ENCODE measurements at places on chromosomes 1 and 21.

GRCh38 chr1:7885513-7886404 is 32.9 kb upstream of the UTS2 start:
- no peak for DNase-seq

DNA sequence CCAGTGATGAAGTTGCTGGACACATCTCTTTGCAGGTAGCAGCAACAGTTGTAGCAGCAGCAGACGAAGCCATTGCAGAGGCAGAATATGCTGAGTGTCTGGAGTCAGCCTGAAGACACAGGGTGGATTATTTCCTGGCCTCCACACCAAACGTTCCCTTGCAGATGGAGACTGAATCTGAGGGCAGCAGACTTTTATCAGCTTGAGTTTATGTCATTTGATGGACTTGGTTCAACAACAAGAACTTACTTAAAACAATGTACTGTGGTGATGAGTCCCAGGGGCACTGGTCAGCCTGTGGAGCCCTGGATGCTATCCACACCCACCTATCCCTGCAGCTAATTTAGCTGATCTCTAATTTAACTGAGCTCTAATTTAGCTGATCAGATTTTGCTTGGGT is 17.1 kb upstream of the MPZL1 start:
- DNase-seq = no peak

DNA sequence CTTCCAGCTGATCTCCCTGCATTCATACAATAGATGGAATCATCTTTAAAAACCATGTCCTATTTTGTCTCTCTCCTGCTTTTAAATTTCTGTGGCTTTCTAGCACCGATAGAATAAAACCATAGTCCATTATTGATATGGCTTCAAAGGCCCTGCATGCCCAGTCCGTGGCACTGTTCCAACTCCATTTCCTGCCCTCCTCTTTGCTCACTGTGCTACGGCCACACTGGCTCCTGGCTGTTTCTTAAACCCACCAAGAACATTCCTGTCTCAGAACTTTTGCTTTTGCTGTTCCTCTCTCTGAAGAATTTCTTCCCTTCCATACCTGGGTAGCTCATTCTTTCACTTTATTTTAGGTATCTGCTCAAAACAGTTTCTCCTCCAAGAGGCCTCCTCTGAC is 7.2 kb downstream of the SLAMF1 start:
- DNase-seq = peak; percentile 40

- DNase-seq = no peak
Observed at GRCh38 chr1:58842941-58843340, 59.1 kb upstream of the JUN start.

DNA sequence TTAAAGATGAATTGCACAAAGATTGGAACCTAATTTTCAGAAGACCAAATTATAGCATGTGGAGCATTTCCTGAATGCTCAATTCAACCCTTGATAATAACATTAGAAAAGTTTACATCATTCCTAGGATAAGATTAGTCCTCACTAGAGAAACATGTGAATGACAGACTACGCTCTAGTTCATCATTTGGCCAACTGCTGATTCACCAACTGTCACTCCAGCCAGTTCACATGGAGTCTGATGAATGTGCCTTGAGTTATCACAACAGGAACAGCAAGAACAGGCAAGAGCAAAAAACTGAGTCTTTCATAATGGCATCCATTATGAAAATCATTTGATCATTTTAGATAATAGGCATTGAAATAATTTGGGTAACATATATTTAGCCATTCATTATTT is 415.9 kb downstream of the PTPRC start:
- DNase-seq = no peak

DNA sequence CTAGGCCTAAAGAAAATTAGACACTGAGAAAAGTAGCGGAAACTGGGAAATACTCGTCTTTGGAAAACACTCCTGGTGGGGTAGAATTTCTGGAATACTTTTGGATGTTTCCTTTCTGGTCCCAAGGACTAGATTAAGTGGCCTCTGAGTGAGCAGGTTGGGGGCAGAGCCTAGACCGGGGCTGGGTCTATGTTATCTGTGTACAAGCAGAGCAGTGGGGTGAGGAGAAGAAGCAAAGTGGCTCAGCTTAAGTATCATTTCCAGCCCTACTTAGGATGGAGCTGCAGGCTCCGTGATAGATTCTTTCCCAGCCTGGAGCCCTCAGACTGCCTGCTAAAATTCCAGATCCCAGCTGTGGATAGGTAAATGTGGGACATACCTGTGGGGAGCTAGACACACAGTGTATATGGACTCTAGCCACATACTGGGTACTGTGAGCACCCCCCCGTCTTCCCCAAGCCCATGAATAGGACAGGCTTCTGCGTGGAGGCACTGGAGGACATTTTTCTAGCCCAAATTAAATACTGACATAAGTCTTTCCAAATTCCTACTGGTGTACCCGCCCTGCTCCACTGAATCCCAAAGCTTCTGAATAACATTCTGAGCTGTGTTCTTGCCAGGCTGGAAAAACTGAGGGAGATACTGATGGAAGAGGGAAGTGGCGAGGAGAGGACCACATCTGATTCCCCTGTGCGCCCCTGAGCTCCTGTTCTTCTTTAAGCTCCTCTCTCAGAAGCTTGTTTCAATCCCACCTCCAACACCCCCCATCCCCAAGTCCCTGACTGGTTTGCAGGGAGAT is 6.8 kb downstream of the FMOD start:
- no peak for DNase-seq

- DNase-seq = no peak
Observed at GRCh38 chr1:243945727-243946126, 95.7 kb upstream of the AKT3 start.

DNA sequence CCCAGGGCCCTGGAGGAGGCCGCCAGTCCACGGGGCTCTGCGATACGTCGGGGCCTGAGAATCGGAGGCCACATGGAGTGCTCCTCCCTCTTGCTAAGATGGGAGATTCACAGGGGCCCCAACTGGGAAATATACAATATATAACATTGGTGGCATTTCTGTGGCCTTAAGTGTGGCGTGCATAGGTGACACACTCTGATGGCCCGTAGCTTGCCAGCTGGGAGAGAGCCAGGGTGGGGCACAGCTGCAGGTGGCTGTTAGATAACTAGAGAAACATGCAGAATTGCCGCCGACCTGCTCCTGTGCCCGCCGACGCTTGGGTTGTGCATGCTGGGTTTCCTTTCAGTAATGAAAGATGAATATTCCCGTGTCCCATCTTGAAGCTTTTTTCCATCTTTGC is 30.1 kb downstream of the UMODL1 start:
- no peak for DNase-seq

- peak; percentile 82 for DNase-seq
Observed at GRCh38 chr1:108117945-108118902, 81.9 kb downstream of the SLC25A24 start.

- DNase-seq = peak; percentile 70
Observed at GRCh38 chr1:50750021-50750619, 209.9 kb downstream of the FAF1 start.

- peak; percentile 2 for DNase-seq
Observed at GRCh38 chr1:5770981-5771765, 221.1 kb downstream of the NPHP4 start.

- no peak for DNase-seq
Observed at GRCh38 chr21:37742115-37742514, 174.1 kb downstream of the KCNJ6 start.

GRCh38 chr1:203201516-203202205 is 15.2 kb upstream of the CHI3L1 start:
- no peak for DNase-seq

DNA sequence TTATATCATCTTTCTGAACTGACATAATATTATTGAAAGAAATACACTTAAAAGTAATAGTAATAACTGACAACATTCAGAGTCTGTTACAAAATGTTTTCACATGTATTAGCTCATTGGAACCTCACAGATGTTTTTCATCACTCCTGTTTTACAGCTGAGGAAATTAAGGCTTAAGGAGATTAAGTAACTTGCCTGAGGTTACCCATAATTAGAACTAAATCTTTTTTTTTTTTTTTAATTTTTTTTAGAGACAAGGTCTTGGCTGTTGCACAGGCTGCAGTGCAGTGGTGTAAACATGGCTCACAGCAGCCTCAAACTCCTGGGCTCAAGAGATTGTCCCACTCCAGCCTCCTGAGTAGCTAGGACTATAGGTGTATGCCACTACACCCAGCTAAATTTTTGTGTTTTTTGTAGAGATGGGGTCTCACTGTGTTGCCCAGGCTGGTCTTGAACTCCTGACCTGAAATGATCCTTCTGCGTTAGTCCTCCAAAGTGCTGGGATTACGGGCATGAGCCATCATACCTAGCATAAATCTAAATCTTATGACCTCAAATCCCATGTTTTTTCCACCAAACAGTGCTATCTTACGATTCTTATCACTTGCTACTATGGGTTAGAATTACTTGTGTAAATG is 64.7 kb upstream of the MACF1 start:
- DNase-seq = no peak

- DNase-seq = no peak
Observed at GRCh38 chr1:99619583-99619982, 26.3 kb upstream of the PALMD start.

GRCh38 chr21:39852021-39852721 is 15.1 kb upstream of the PCP4 start:
- DNase-seq = no peak

DNA sequence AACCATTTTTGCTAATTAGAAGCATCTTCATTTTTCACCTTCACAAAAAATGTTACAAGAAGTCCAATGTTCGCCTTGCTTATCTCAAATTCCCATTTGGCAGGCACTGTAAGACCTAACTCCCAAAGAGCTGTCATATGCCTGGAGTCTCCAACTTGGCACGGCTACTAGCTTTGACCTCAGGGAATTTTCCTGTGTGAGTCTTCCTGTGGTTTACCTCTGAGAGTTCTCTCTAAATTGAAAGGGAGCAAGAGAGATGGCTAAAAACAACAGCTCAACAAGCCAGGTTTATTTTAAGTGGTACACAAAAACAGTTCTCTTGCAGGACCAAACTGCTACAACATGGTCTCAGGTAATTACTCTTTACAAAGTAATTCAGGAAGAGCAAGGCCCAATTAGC is 756.0 kb upstream of the ADGRL2 start:
- no peak for DNase-seq

DNA sequence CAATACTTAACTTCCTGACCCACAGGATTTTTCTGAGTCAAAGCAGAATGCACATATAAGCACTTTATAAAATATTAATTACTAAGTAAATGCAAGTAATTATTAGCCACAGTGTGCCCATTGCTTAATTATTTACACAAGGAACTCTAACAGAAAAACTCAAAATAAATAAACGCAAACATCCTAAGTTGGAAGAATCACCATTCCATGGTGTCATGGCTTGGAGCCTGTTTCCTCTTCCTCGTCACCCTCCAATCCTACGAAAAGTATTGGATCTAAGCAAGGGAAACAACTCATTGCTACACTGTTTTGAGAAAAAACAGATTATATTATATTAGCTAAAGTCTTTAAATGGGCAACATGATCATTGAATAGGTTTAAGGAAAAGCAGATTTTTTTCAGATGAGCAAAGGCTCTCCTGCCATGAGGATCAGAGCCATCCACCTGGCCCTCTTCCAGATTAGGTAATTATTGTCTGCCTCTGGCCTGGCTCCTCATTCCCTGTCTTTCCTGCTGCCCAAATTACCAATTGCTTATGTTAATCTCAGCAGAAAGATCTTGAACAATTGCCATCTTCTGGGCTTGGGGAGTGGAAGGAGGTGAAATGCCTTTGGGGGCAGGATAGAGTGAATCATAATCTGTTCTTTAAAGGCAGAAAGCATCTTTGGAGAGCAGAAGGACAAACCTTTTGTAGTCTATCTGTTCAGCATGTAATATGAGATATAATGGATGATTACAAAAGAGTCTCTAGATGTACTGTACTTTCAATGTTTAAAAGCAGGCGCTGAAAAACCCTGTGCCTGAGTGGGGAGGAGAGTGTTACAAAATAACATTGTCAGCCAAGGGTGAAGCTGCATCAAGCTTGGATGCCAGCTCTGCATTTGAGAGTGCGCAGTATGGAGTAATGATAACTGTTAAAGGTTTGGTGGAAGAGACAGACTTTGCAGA is 121.2 kb downstream of the DUSP10 start:
- DNase-seq = peak; percentile 40

GRCh38 chr1:69377507-69377906 is 190.2 kb upstream of the LRRC7 start:
- no peak for DNase-seq

DNA sequence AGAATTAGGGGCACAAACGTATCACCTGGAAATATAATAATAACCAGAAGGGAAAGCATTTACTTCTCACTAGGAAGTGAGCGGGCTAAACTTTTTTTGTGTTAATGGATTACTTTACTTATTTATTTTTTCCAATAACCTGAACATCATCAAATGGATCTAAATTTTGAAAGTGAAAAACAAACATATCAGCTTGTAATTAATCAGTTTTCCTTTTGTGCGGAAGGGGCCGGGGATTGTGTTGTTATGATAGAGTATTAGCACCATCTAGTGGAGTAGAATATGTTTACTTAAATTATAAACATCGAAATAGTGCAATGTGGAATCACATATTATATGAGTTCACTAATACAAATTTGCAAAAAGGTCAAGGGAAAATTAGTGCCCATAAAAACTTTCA is 9.0 kb downstream of the CFH start:
- peak; percentile 63 for DNase-seq

- DNase-seq = no peak
Observed at GRCh38 chr1:82400521-82400920, 599.8 kb downstream of the ADGRL2 start.

GRCh38 chr1:199551967-199552565 is 475.4 kb upstream of the NR5A2 start:
- peak; percentile 88 for DNase-seq

GRCh38 chr1:15523104-15524020 is 653 bp downstream of the CASP9 start:
- DNase-seq = peak; percentile 63

DNA sequence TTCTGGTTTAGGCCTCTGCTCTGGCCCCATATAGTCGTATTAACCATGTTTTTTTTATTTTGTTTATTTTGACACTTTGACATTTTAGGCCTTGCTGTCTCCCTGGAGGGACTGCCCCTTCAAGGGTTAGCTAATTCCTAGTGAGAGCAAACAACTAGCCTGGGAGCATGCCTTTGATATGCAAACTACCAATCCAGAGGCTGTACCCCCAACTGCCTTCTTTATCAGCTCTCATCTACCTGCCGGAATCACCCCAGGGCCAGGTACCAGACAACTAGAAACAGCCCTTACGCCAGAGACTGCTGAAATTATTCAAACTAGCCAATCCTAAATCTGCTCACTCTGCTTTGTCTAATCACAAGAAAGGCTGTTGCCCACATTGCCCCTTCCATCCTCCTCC is 13.0 kb upstream of the ST6GALNAC5 start:
- no peak for DNase-seq

GRCh38 chr1:167517535-167518330 is 596 bp downstream of the CD247 start:
- DNase-seq = no peak

DNA sequence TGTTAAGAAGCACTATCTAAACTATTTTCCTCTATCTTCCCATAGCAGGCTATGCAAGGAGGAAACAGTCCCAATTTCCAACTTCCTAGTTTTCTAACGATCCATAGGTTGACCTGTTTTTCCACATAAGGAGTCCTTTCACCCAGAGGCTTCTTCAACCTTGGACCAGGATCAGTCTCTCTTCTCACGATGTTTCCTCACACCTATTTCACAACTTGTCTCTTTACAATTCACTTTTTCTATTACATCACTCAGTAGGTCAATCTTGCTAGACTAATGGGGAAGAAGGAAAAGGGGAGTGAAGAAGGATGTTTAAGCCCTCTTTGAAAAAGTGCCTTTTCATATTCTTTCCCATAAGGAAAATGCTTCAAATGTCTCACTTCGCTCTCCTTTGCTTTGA is 15.9 kb downstream of the PALMD start:
- DNase-seq = peak; percentile 44
